ENCODE measurements at places on chromosomes 11 and 22.
A peak's percentile ranks its signal among the peaks of the same experiment; 100 is the strongest.

DNA sequence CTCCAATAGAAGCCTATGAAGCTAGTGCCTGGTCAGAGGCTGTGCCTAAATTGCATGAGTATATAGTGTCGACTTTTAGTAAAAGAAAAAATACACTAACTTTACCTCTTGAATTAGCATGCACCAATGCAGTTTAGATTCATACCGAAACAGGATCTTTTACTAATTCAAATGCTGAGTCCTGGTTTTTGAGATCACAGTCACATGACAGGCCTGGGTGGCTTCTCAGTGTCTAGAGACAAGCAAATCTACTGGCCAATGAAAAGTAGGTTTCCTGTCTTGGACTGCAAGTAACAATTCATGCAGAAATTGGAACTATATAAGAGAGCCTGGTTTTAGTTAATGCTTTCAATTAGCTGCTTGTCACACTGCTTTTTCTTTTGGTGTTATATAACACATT is 7.2 kb downstream of the ARHGEF12 start:
- peak; percentile 22 for DNase-seq

GRCh38 chr11:34464591-34465051 is 25.9 kb downstream of the CAT start:
- DNase-seq, result no peak

- DNase-seq, result no peak
Observed at GRCh38 chr22:22822106-22822505, 65.5 kb upstream of the IGLL5 start.

GRCh38 chr11:22920939-22921565 is 60.8 kb upstream of the CCDC179 start:
- DNase-seq, result peak; percentile 13

- peak; percentile 8 for DNase-seq
Observed at GRCh38 chr11:62217191-62217748, 8.8 kb downstream of the SCGB2A1 start.

GRCh38 chr11:76805206-76805913 is 22.2 kb downstream of the TSKU start:
- no peak for DNase-seq

DNA sequence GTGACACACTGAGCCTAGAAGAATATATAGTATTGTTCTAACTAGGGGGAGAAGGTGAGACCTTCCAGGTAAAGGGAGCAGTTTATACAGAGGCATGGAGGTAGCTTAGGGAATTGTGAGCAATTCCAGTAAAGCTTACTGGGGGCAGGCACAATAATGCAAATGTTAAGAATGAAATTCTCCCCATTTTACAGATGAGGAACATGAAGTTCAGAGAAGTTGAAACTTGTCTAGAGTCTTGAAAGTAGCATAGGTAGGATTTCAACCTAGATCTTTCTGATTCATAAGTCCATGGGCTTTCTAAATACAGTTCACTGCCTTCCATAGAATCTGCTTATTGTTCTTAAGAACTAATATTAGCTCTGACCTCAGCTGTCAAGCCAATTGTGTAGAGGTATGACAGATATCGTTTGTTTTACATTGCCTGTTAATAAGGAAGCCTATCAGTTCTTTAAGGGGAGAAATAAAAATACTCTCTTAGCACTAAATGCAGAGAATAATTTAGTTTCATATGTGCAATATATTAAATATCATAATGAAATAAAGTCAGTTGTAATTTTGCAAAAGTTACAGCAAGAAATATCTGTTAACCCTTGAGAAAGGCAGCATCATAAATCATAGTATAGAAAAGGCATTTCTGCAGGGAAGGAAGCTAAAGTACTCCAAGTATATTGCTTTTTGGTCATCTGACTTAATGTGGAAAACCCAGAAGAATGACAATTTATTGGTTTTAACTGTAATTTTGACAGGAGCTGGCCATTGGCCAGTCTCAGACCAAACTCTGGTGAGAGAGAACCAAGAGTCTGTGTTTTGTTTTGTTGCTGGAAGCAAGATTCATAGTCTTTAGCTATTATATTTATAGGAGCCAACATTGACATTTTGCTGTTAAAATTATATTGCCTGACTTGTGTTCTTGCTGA is 181.8 kb downstream of the UVRAG start:
- no peak for DNase-seq

DNA sequence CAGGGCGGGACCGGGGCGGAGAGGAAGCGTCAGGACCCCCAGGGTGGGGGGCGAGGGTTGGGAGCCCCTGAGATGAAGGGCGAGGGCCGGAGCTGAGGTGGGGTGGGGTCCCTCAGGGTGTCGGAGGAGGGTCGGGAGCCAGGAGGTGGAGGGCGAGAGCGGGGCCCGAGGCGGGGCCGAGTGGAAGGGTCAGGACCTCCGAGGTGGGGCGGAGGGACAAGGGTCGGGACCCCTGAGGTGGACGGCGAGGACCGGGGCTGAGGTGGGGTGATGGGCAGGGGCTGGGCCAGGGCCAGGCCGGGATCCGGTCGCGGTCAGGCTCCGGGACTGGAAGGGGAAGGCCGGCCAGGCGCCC is 409 bp downstream of the SMC1B start:
- DNase-seq, result no peak

DNA sequence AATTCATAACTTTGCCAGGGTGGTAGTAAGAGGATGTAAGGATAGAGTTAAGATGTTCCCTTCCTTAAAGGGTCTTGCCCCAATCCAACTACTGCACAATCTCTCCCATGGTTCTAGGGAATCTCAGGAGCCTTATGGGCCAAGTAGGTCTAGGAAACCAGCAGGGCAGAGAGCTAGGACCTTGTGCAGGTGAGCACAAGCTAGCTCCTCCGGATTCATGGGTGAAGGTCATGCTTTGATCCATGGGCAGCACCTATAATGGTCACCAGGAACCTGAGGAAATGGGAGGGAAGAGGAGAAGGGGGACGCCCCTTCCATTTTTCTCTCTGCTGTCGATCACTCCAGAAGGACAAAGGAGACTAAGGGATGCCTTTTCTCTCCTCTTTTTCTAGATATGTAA is 16.8 kb downstream of the KCNJ11 start:
- peak; percentile 56 for DNase-seq

- DNase-seq, result no peak
Observed at GRCh38 chr22:40212121-40212520, 34.4 kb downstream of the TNRC6B start.

GRCh38 chr22:29145321-29146072 is 60.2 kb upstream of the EMID1 start:
- DNase-seq, result no peak

- DNase-seq, result no peak
Observed at GRCh38 chr11:88454881-88455280, 117.3 kb upstream of the CTSC start.

DNA sequence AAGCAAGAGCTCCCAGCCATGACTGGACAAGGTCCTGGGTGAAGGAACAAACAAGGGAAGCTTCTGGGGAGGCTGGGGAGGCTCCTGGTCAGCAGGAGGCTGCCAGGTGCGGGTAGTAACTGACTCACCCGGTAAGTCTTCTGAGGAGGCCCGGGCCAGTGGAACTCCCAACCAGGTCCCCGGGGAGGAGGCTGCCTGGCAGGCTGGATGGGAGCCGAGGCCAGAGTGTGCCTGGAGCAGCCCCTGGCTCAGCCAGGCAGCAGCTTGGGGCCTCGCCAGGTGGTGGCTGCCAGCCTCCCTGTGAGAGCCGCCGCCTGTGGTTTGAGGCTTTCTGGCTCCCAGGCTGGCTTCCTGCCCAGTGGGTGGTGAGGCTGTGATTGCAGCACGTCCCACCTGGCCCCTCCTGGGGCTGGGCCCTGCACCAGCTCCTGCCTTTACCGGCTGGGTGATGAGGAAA is 46.2 kb downstream of the IGF2 start:
- DNase-seq, result no peak

DNA sequence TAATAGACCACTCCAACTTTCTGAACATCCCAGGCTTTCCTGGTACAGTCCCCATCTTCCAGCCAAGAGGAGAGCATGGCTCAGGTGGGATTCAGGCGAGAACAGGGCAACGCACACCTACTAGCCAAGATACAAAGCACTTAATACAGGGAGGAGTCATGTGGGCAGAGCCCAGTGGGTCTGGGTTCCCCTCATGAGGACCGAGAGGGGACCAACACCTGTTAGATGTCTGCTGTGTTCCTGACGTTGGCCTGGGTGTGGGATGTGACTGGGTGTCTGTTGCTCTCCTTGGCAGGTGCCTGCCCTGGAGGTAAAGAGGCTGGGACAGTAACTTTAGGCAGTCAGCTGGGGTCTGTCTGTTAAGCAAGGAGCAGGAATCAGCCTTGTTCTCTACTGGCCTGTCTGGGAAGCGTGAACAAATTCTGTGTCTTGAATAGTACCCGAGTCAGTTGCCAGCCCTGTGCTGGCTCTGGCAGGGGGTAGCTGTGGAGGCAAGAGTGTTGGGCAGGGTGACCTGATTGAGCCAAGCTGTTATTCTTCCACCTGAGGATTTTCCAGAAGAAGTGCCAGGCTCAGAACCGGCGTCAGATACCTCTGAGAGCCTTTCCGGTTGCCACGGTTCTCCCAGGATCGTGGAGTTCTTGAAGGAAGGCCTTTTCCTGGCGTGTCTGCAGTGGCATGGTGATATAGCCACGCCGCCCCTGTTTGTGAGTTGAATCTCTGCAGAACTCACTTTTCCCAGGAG is 56.3 kb downstream of the BCR start:
- DNase-seq, result no peak

GRCh38 chr11:77598195-77598594 is 8.4 kb downstream of the AQP11 start:
- no peak for DNase-seq

GRCh38 chr11:113072237-113072858 is 111.1 kb downstream of the NCAM1 start:
- DNase-seq, result no peak

DNA sequence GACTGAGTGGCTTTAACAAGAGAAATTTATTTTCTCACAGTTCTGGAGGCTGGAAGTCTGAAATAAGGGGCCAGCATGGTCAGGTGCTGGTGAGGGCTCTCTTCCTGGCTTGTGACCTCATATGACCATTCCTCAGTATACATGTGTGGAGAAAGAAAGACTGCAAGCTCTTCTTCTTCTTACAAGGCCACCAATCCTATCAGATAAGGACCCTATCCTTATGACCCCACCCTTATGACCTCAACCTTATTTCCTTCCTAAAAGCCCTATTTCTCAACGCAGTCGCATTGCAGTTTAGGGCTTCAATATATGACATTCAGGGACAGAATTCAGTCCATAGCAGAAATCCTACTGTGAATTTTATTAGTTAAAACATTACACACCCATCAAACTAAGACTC is 124.4 kb upstream of the RAG2 start:
- DNase-seq, result no peak

GRCh38 chr11:3056296-3057068 is 741 bp downstream of the CARS1 start:
- peak; percentile 46 for DNase-seq

GRCh38 chr11:96614846-96615245 is 225.0 kb downstream of the JRKL start:
- DNase-seq, result no peak

GRCh38 chr11:123578778-123579481 is 75.5 kb downstream of the SCN3B start:
- DNase-seq, result no peak

DNA sequence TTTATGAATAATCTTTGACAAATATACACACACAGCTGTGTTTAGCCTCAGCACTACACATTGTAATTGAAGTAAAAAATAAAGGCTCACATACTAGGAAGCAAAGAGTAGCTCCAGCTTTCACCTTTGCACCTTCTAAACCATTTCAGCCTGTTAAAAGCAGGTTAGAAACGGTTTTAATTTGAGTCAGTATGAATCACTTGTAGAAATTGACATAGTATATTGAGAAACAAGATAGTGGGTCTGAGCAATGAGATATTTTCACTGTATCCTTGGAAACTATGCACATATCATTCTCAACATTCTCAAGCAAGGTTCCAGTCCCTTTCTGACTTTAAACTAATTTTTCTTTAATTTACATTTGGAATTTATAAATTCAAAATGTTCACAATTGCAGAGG is 380.3 kb downstream of the AASDHPPT start:
- no peak for DNase-seq

GRCh38 chr22:45120931-45121330 is 42.8 kb upstream of the NUP50 start:
- DNase-seq, result no peak

DNA sequence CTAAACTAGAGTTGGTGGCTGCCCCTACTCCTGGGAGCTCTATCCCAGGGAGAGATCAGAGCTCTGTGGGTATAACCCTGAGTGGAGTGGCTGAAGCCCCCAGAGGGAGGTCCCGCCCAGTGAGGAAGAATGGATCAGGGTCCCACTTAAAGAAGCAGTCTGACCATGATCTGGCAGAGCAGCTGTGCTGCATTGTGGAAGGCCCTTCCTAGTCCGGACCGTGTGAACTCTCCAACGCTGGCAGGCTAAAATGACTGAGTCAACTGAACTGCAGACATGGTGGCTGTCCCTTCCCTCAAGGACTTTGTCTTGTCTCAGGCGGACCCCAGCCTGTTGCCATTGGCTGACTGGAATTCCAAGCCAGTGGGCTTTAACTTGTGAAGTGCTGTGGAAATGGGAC is 494.2 kb downstream of the FAM181B start:
- DNase-seq, result no peak

DNA sequence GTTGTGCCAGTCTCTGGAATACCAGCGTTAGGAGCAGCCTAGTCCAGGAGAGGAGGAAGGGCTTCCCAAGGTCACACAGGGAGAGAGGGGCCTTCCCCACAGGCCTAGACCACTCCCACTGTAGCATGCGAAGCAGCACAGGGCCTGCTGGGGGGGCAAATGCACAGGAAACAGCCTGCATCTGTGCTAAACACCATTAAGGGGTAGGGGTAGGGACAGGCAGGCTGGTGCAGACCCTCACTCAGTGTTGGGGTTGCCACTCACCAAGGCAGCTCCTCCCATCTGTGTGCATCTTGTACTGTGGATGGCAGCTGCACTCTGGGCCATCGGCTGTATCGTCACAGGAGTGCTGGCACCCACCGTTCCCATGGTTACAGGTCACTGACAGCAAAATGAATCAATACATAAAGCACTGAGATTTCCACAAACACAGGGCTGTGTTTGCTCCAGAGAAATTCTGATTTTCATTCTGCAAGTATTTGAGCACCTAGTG is 24.9 kb downstream of the SCUBE2 start:
- no peak for DNase-seq

DNA sequence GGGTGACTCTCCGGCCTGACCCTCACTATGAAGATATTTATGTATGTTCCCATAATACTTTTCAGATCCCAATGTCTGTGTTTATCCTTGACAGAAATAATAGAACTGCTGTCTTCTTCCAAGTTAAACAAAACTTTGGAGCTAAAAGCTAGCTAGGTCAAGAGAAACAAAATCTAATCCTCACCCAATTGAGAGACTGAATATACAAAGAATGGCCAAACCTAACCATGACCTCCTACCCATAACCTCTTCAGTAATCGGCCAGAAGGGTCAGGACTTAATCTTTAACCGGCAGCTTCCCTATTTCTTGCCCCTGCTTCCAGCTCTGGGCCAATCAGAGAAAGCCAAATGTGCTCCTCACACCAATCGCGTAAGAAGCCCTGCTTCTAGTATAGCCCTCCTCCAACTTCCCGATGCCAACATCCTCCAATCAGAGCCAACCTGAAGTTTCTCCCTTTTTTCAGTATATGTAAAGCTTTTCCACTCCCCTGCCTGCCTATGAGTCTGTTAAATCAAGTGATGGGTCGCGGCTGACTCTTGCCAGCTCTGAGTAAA is 1.7 kb upstream of the DDX6 start:
- peak; percentile 85 for DNase-seq

- no peak for DNase-seq
Observed at GRCh38 chr22:32958001-32958400, 100.2 kb downstream of the SYN3 start.

- no peak for DNase-seq
Observed at GRCh38 chr11:130223291-130223971, 63.8 kb downstream of the ST14 start.

Data from erythroblast (primary cell).